ENCODE measurements at places on chromosomes 2 and 18.

DNA sequence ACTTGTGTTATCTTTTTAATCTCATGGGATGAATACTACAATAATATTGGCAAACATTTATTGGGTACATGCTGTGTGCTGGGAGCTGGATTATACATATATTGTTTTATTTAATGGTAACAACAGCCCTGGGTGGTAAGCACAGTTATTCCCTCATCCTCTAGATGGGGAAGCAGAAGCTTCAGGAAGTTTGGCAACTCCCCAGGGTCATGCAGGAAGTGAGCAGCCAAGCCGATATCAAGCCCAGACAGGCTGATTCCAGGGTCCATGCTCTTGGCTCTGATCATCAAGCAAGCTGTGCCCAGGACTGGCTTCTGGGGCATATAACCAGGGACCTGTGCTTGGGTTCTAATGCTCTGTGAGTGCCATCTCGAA, 155.8 kb downstream of the ZNF516 start:
- DNase-seq: no peak

DNA sequence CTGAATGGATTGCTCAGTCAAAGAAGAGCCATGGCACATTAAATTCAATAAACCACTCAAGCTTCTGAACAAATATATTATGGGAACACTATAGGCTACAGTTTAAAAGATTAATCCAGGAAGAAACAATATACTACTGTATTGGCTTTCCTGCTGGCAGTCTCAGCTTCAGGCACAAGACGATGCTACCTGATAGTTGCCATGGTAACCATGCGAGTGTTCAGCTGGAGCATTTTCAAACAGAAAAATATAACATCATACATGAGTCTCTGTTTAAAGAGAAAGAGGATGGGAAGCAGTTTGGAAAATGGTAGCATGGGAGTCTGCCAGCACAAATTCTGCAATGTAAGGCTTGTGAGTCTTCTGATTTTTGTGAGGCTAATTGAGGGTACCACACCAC, 65.9 kb upstream of the CPO start:
- DNase-seq: no peak

GRCh38 chr18:35283923-35284794, 5.9 kb downstream of the ZSCAN30 start:
- DNase-seq: no peak

- DNase-seq: no peak
Measured at GRCh38 chr2:61379521-61379920, 91.4 kb downstream of the USP34 start.

DNA sequence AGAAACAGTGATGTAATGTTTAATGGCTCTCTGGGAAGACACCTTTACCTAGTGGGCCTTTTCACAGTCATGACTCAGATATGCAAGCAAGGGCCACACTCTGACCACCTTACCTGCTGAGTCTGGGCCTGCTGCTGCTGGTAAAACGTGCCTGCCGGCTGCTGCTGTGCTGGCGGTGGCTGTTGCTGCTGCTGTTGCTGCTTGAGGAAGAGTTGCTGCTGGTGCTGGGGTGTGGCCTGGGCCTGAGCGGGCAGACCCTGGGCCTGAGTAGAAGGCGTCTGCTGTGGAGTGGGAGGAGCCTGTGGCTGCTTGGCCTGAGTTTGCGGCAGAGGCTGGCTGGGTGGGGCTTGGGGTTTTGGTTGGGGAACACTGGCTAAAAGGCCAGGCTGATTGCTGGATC, 81.6 kb upstream of the NFU1 start:
- DNase-seq: no peak

DNA sequence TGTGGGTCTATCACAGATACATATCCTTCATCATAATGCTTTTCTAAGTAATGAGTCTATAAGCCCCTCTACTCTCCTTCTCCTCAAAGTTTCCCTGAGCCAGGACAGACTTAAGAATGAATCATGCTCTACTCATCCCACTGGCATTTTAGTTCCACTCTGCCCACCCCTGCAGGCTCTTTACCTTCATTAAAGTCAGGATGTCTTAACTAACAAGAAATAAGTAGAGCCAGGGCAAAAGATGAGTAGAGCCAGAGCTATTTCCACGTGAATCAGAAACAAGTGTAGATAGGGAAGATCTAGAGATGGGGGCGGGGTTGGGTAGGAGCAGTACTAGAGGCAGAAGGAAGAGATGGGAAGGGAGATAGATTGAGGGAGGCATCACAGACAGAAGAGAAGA, 790.5 kb downstream of the RNF144A start:
- DNase-seq: no peak

- DNase-seq: no peak
Measured at GRCh38 chr2:80496346-80496745, 191.8 kb upstream of the LRRTM1 start.

DNA sequence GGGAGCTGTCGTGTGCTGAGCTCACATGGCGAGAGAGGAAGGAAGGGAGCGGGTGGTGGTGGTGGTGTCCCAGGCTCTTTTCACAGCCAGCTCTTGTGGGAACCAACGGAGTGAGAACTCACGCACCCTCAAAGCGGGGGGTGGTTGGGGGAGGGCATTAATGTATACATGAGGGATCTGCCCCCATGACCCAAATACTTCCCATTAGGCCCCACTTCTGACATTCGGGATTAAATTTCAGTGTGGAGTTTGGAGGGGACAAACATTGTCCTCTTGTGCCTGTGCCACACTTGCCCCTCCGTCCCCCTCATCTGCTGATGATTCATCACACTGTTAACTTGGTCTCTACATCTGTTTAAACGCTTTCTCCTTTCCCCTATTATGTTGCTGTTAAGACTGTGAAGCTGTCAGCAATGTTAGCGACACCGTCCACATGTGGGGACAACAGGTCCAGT, 22.5 kb downstream of the INPP4A start:
- no peak for DNase-seq

DNA sequence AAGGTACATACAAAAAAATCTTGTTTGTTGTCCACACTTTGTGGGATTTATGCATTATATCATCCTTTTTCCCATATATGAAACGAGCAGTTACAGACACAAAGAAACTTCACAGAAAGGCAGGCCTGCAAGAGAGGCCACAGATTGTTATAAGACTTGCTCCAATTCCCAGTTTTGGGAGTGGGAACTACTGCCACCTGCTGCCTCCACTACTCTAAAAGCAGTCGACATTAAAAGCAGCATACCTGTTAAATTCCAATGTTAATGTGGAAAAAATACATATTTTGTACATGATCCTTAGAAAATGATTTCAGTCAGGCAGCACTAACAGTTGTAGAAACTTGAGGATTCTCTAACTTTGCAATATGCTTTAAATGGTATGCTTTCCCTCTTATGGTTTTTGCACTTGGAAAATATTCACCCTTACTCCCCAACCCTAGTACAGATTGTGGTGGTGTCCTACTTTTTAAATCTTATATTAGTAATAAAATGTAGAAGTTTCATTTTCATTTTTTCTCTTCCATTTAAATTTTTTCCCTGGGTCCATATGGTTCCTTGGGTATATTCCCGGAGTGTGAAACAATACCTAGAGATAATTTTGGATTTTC, 37.9 kb downstream of the SLC38A11 start:
- no peak for DNase-seq

GRCh38 chr2:80482276-80482675, 177.7 kb upstream of the LRRTM1 start:
- DNase-seq: no peak

GRCh38 chr2:126802774-126803433, 95.8 kb upstream of the TEX51 start:
- DNase-seq: no peak

- DNase-seq: no peak
Measured at GRCh38 chr2:215571689-215572088, 135.8 kb upstream of the FN1 start.

GRCh38 chr2:149077861-149078260, 39.4 kb downstream of the LYPD6B start:
- DNase-seq: no peak

- no peak for DNase-seq
Measured at GRCh38 chr2:97910403-97911205, 85.1 kb downstream of the TMEM131 start.

GRCh38 chr2:127208313-127208712, 11.8 kb downstream of the CYP27C1 start:
- DNase-seq: no peak

GRCh38 chr18:75784390-75784789, 356.9 kb upstream of the SMIM21 start:
- no peak for DNase-seq

DNA sequence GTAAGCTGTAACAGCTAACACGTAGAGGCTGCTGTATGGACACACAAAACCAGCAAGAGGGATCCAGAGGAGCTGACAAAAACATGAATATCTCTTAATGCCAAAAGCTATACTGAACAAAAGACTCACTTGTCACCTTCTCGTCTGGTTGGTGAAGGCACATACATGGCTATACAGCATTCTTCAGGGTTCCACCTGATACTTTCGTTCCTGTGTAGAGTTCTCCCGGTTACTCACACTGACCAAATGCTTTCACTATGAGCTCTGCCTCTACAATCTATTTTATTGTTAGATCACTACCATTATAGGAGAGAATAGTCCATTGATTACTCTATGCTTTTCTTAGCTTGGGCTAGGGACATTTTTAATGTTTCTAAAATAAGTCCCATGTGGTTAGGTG, 193.1 kb downstream of the HNMT start:
- DNase-seq: no peak

DNA sequence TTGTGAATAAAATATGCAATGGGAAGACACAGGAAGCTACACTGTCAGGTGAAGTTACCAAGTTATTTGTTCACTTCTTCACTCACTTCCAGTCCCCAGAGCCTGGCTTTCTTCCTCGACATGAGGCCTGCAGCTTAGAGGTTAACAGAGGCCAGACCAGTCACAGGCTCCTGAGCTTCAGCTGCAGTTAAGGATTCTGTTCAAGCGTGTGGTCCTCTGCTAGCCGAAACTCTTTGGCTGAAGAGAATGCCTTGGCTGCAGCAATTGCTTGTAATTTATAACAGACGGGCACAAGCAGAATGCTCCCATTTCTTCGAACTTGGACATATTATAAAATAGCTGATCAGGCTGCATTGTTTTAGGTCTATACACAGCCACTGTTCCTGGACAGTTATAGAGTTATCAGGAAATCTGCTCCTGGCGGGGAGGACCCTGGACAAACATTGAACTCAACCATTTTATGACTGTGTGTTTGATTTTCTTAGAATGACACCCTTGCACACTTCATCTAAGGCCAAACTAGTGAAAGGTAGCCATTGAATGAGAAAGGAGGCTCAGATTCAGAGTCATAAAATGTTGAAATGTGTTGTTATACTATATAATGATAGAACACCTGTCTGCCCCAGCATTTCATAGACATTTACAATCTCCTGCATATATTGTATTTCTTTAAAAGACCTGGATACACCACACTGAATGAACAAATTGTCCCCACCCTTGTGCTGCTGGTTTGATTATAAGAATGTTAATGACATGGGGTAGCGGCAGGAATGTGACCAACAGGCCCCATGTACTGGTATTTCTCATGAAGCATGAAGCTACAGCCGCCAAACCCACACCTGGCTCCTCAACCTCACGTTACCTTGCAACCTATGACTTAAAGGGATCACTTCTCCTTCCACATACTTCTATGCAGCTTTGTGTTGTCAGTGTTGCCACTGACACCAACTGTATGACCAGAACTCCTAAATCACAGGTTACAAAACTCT, 153.6 kb downstream of the TDRD15 start:
- no peak for DNase-seq

- DNase-seq: no peak
Measured at GRCh38 chr18:59021500-59021899, 118.2 kb upstream of the SEC11C start.

DNA sequence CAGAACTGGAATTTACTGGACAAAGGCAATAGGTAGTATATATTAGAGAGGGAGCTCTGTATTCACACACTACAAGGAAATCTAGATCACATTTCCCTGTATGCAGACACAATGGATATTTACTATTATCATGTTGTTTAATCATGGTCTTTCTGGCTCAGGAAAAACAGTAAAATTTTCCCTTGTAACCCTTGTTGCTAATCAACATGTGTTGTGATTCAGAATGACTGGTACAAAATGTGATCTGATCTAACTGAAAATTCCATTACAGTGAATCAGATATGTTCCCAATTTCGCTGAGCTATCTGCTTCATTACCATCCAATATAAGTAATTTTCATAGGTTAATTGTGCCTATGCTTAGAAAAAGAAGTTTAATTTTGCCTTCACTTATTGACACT, 1109.7 kb downstream of the LRP1B start:
- DNase-seq: no peak

- no peak for DNase-seq
Measured at GRCh38 chr2:202066875-202067274, 6.2 kb upstream of the KIAA2012 start.

DNA sequence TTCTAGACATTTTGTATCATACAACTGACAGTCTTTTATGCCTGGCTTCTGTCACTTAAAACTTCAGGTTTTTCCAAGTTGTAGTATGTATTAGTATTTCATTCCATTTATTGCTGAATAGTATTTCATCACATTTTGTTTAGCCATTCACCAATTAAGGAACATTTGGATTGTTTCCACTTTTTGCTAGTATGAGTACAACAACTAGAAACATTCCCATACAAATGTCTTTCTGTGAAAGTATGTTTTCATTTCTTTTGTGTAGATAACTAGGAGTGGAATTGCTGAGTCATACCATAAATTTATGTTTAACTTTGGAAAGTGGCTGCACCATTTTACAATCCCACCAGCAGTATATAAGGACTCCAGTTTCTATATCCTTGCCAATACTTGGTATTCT, 135.9 kb downstream of the ATAD2B start:
- DNase-seq: no peak

DNA sequence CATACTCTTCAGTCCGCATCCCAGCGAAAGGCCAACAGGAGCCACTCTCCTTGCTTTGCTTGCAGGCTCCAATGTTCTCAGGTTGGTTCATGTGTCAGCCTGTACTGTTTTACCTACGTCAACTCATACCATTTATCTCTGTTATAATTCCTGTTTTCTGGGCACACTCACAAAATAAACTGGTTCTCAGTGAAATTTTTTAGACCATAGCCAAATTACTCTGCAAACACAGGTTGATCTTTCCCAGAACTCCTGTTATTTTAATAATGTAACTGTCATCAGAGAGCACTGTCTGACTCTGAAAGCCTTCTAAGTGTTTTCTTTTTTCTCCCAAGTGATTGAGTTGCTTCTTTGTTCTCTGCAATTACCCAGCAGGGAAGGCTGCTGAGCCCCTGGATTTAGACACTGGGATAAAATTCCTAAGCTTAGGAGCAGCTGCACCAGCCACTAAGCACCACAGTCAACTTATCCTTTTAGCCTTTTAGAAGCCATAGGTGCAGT, 111.6 kb upstream of the PIEZO2 start:
- DNase-seq: no peak

DNA sequence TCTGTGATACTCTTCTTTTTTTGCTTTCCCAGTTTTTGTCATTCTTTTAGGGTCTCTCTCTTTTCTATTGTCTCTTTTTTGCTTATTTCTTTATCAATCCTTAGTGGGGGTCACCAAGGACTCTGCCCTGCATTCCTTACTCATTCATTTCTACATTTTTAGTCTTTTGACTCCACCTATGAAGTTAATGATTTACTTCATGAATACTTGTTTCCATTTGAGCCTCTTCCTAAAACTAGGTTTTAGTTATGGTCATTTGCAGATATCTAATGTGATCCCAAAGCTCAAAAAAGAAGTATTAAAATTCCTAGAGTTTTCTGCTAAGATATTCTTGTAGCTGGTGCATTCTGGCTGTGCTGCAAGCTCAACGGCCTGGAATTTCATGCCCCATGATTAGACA, 149.3 kb upstream of the AQP4 start:
- no peak for DNase-seq

GRCh38 chr2:129907256-129907998, 72.0 kb upstream of the RAB6C start:
- DNase-seq: no peak

Measured in stimulated activated CD4-positive, alpha-beta T cell treated with anti-CD3 and anti-CD28 coated beads, TNF-alpha, amount 100 ng/mL, for 4 hours (primary cell).